ENCODE measurements at places on chromosomes 12 and 14.

DNA sequence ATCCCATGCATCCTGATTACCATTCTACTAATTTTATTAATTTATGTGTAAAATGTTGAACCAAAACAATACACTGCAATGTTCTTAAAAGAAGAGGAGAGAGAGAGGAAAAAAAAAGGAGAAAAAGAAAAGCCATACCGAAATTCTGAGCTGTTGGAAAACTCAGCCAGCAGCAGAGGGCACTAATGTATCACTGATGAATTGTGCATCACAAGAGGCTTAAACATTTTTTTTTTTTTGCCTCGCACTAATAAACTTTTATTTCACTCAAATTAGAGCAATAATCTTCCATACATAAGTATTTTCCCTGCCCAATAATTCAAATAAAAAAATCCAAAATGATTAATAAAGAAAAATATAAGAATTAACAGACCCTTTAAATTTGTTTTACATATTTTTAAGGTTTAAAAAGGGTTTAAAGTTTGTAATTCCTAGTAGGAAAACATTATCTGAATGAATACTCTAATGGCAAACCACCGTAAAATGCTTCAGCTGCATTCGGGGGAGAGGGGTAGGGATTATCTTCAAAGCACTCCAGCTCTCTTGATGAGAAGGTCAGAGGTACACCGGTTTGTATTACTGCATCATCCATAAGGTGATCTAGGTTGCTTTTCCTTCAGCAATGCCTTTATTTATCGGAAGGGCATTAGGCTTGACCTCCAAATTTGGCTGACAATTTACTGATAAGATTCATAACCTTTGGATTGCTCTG, 41.9 kb downstream of the ATP23 start:
- DNase-seq = no peak

GRCh38 chr12:47080725-47081502, 1.2 kb upstream of the AMIGO2 start:
- DNase-seq = peak; percentile 12

- no peak for DNase-seq
These were observed 46.5 kb upstream of the PTCSC3 start for GRCh38 chr14:36222952-36223468.

GRCh38 chr14:96497586-96497985, 4.6 kb upstream of the PAPOLA start:
- no peak for DNase-seq

GRCh38 chr14:102316338-102316742, 3.2 kb upstream of the ZNF839 start:
- no peak for DNase-seq

- no peak for DNase-seq
These were observed 59.3 kb upstream of the FAM222A start for GRCh38 chr12:109654357-109654756.
